Bronchial epithelial cell (primary cell): ENCODE measurements at places on chromosomes 2 and 18.

DNA sequence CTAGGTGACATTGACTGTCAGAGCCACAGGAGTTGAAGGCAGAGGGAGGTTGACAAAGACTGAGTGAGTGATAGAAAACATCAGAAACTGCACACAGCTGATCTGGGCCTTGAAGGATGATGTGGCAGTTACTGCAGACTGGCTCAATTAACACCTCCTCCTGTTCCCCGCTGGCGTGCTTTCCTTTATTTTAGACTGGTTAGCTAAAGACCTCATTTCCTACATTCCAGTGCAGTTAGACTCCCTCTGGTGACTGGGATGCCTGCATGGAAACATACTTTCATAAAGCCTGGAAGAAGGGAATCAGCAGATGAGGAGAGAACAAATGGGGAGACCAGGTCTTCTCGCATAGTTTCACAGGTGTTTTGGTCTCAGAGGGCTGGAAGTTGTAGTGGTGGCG lies 7.1 kb downstream of the TPGS2 start:
- DNase-seq, result no peak

DNA sequence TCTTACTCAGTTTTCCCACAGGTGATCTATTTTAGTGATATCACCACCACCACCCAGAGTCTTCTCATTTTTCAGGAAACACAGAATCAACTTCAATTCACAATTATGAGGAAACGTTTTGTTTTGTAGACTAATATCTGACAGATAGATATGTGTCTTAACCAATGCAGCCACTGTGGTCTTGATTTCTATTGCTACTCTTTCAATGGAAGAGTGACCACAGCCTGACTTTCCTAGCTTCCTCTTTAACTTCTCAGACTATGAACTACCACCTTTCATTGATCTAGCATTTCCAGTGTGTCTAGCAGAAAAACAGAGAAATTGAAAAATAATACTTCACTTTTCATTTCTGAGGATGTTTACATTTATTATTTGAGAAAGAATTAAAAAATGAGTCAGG lies 20.5 kb downstream of the ADAM17 start:
- DNase-seq, result no peak

- DNase-seq, result no peak
These were observed 20.6 kb downstream of the CROCC2 start for GRCh38 chr2:240926516-240927389.

GRCh38 chr2:234535464-234535863 lies 38.6 kb upstream of the ARL4C start:
- DNase-seq, result no peak

GRCh38 chr18:26575865-26576217 lies 27.5 kb upstream of the KCTD1 start:
- DNase-seq, result no peak

DNA sequence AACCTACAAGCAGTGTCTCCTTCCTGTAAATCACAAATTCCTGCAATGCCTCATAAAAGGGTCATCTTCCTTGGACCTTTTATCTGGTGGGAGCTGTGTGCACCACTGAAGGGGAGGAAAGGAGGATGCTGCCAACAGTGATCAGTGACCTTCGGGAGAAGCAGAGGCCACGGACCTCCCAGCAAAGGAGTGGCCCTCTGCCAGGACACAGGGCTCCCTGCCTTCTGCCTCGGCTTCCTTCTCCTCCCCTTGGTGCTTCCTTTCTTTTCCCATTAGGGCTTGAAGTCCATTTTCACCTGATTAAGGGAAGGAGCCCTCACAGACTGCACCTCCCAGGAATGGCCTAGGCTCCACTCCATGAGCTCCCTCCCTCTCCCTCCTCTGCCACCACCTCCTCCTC lies 85.3 kb upstream of the ITGA6 start:
- DNase-seq, result no peak

- DNase-seq, result no peak
These were observed 51.0 kb upstream of the BOD1L2 start for GRCh38 chr18:57095884-57096283.
